ENCODE measurements at places on chromosomes 5 and 9. TPM values are rescaled to one million over a fixed set of nuclear protein-coding genes. Genes with fewer than 3 reads are reported as not detected.

INIP gene
- 36.4 TPM for total RNA-seq

CCDC183 gene
- total RNA-seq = 4.0 TPM

KCNN2 gene
- total RNA-seq = 0.96 TPM

C7 gene
- total RNA-seq = 258 TPM

MARCHF6 gene
- total RNA-seq = 165 TPM

CSF1R gene
- 20.4 TPM for total RNA-seq

SLC2A8 gene
- total RNA-seq = 60.1 TPM

GABRA1 gene
- not detected for total RNA-seq

ADGRV1 gene
- 6.1 TPM for total RNA-seq

IL3 gene
- not detected for total RNA-seq

FGD3 gene
- 5.4 TPM for total RNA-seq

FBXO4 gene
- 5.9 TPM for total RNA-seq

FOXI1 gene
- not detected for total RNA-seq

TMC1 gene
- total RNA-seq = 0.77 TPM

TAF11L10 gene
- not detected for total RNA-seq

PPP3R2 gene
- not detected for total RNA-seq

FOXD4L4 gene
- 0.27 TPM for total RNA-seq

RNF130 gene
- 56.1 TPM for total RNA-seq

SPAG8 gene
- 0.84 TPM for total RNA-seq

LCP2 gene
- total RNA-seq = 24.5 TPM

C1QTNF3 gene
- 6.1 TPM for total RNA-seq

RALGPS1 gene
- 32.1 TPM for total RNA-seq

GALNT12 gene
- total RNA-seq = 54.6 TPM

PCDHB9 gene
- 0.70 TPM for total RNA-seq

MYMK gene
- total RNA-seq = not detected

MARCHF11 gene
- total RNA-seq = not detected

PRDM9 gene
- not detected for total RNA-seq

UGT3A1 gene
- total RNA-seq = not detected

IL13 gene
- total RNA-seq = not detected

TMEM174 gene
- total RNA-seq = not detected

ANKRD34B gene
- not detected for total RNA-seq

EIF4E1B gene
- not detected for total RNA-seq

HTR4 gene
- 18.8 TPM for total RNA-seq

SHOC1 gene
- not detected for total RNA-seq

PCDHB12 gene
- 3.9 TPM for total RNA-seq

SARDH gene
- total RNA-seq = 0.23 TPM

PNPLA7 gene
- 17.2 TPM for total RNA-seq

FRMD3 gene
- 25.0 TPM for total RNA-seq

PCDHGA7 gene
- 5.6 TPM for total RNA-seq

LMX1B gene
- total RNA-seq = not detected

PTCD2 gene
- total RNA-seq = 6.3 TPM

EGR1 gene
- 23.5 TPM for total RNA-seq

Data from mucosa of descending colon (tissue), 3 donors.